ENCODE measurements at places on chromosomes 3 and 15.

GRCh38 chr3:39467394-39468107, at the start of gene MOBP:
MOBP (plus strand) TSS chr3:39467680; CDS start chr3:39502070, 34,390 bp downstream.
- DNase-seq, result no peak

DNA sequence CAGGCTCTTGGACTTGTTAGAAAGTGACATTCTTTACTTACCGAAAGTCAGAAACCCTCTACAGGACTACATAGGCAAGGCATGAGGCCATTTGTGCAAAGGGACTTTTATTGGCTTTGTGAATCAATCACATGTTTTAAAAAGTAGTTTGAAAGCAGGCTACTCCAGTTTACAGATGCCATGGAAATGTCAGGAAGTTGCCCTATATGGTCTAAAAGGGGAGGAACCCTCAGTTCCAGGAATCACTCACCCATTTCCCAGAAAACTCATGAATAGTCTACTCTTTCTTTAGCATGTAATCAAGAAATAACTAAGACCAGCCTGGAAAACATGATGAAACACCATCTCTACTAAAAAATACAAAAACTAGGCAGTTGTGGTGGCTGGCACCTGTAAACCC, 51.0 kb upstream of the MKRN3 start:
- no peak for DNase-seq

- no peak for DNase-seq
Measured at GRCh38 chr15:68821841-68822381, 1.2 kb upstream of the ANP32A start.

DNA sequence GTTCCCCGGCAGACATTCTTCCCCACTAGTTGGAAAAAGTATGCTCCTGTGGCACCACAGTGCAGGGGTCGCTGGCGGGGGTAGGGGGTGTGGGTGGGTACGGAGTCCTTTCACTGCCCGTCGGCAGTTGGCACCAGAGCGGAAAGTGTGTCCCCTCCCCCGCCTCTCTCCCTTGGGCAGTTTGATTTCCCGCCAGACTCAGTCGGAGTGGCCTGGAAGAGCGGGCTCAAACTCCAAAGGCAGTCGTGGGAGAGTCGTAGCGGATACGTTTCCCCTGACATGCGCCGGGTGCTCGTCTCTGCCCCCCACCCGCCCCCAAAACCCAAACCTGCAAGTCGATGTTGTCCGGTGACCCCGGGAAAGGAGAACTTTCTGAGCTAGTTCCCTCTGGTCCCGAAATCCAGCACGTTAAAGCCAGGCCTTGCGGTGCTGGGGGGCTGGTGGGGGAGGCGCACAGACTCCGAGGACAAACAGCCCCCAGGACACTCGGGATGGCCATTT, 4.4 kb upstream of the FOXB1 start:
- no peak for DNase-seq

GRCh38 chr3:195909644-195910498, 1.5 kb upstream of the TNK2 start:
- peak; percentile 84 for DNase-seq

DNA sequence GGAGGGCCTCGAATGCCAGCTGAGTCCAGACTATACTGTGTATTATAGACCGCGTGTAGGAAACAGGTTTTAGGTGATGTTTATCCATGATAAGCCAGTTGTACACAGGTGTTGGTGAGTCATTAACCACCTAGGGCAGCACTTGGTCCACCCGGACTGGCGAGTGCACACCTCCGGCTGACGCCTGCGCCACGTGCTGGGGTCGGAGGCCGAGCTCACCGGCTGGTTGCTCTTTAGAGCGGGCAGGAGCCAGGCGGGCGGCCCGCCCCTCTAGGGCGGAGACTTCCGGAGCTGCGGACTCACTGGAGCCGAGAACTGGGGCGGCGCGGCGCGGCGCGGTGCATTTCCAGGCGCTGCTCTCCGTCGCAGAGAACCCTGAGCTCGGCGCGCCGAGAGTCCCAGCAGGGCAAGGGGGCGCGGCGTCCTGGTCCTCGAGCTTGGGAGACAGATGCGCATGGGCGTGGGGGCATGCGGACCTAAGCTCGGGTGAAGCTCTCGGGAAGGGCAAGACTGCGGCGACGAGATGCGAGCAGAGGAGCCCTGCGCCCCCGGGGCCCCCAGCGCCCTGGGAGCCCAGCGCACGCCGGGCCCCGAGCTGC, at the start of gene ESYT3:
ESYT3 (plus strand) TSS at position 341 of the 599 bp plus-strand sequence; CDS start at position 524, 183 bp downstream.
- peak; percentile 62 for DNase-seq

DNA sequence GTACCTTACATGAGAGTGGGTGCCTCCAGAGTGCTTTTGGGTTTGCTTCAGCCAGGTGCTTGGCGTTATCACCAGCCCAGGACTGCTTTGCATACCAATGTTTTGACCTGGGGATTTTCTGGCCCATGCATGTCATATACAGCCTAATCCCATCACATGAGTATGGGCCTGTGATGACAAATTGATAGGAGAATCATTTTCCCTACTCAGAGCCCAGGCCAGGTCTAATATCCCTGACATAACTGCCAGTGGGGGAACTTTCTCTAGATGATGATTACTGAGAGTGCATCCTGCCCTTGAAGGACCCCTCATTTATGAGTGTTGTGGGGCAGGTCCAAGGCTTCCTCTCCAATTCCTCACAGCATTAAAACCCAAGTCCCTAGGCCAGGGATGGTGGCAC, 197.5 kb upstream of the LYSMD4 start:
- DNase-seq, result no peak

- no peak for DNase-seq
Measured at GRCh38 chr15:94293411-94294402, 62.3 kb downstream of the MCTP2 start.

DNA sequence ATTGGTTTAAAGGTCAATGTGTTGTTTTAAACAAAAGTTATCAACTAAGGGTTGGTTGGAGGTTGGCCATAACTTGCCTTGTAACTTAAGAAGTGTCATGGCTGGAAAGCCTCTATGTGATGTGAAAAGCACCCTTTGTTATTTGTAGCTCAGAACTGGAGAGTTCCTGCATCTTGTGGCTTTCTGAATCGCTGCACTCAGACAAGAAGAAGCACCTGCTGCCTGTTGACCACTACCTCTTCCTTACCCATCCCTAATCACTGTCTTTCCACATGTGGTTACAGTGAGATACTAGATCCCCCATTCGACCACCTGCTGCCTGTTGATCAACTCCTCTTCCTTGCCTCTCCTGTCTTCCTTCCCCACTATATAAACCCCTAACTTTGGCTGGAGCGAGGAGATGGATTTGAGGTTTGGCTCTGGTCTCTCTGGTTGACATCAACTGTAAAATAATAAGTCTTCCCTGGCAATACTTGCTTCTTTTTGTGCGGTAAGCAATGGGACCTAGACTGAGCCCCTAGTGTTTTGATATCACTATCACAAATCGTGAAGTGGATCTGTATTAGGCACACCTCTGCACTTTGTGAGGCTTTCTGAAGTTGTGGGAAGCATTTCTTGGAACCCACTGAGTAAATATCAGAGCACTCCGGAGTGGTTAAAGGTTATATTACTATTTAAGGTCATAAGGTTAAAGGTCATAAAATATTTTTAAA, 13.8 kb downstream of the RPL39L start:
- DNase-seq, result no peak

DNA sequence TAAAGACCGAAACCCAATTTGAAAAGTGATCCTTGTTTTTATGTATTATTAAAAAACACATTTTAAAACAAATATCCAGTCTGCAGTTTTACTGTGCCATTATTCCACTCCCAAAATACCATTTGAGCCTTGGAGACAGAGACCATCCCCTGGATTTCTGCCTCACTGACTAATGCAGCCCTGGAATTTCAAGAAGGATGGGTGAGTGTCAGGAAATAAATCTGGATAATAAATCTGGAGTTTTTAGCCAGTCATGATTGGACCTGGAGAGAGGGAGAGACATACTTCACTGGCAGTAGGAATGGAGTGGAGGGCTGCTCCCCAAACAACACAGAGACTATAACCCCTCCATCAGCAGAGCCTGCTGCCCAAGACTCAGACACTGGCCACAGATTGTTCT, 123.3 kb downstream of the MYLK start:
- no peak for DNase-seq

GRCh38 chr15:51798281-51798680, 31.2 kb upstream of the TMOD3 start:
- DNase-seq, result no peak

GRCh38 chr3:136334209-136334608, 84.1 kb downstream of the PCCB start:
- DNase-seq, result no peak

DNA sequence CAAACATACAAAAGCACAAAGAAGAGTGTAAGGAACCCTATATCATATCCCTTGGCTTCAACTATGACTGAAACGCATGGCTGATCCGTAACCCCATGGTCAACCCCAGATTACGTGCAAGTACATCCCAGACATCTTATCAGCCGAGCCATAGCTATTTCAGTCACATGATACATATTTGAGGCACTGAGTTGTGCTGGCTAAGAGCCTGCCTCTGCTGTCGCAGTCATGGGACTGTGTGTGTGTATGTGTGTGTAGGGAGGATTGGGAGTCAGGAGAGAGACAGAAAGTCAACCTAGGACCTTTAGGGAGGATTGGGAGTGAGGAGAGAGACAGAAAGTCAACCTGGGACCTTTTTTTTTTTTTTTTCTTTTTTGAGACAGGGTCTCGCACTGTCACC, 8.4 kb downstream of the ST6GAL1 start:
- no peak for DNase-seq

DNA sequence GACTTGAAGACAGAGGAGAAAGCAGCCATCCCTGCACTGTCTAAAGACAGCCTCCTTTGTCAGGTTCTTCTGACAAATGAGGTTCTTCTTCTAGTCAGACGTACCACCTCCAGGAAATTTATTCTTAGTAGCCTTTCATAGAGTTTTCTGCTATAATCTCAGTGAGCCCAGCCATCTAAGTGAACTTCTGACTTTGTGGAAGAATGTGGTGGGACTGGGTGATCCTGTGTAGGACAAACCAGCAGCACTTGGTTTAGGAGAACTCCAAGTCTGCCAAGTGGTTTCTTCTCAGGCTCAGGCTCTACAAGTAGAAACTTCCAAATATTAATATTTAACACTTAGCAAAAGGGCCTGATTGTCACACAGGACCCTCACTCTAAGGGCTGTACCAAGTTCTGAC, 52.1 kb downstream of the TIPARP start:
- no peak for DNase-seq

DNA sequence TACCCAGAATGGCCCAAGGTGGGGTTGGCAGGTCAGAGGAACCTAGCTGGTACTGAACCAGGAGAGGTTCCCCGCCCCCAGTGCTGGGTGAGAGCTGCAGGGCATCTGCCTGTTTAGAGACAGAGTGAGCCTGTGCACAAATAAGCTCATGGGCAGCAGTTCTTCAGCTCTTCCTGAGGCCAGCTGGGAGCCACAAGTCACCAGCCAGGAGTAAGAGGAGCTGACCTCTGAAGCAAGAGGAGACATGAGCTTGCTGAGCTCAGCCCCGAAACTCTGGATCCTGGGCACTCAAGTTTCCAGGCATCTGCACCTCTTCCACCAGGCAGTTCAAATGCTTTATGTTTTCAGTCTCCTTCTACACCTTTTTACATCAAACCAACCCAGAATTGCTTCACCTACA, 2.1 kb downstream of the RTP2 start:
- no peak for DNase-seq

GRCh38 chr3:161558236-161558635, 61.6 kb downstream of the OTOL1 start:
- DNase-seq, result no peak

- no peak for DNase-seq
Measured at GRCh38 chr15:70284438-70285214, 186.9 kb upstream of the TLE3 start.

GRCh38 chr3:56314842-56315241, 153.4 kb downstream of the ERC2 start:
- no peak for DNase-seq

DNA sequence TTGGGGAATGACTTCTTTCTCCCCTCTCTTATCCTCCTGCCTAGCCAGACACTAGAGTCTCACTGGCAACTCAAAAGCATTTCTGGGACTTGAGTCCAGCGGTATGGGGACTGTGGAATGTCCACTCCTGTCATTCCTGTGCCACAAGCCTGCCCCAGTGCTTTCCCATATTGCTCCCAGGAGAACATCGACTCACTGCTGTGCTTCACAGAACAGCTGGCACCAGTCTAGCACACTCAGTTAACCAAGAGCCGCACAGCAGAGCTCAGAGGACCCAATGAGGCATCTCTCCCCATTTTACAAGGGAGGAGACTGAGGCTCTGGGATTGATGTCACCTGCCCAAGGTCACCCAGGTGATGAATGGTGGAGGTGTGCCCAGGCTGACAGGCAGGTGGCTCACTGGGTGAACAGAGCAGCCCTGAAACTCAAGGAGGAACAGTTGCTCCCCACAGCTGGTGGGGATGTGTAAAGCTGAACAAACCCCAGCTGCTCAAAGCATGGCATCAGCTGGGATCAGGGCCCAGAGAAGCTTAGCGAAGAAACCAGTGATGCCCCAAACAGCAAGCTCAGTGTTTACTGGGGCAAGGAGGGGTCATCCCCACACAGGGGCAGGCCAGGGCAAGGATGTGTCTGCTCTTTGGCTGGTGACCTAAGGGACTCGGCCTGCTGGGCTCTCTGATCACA, 35.4 kb upstream of the DUSP7 start:
- DNase-seq, result peak; percentile 69

DNA sequence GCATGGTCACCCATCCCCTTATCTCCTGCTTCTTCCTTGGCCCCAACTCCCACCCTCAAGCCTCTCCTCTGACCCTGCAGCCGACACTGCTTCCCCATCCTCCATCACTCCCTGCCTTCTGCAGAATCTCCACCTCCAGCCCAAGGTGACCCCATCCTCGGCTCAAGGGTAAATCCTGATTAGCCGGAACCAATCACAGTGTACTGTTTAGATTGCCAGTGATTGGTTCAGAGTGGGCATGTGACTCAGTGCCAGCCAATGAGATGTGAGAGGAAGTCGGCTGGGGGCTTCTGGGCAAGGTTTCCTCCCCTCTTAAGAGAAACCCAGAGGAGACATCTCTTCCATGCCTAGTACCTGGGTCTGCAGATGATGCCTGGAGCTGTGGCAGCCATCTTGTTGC, 10.3 kb downstream of the CACNA2D2 start:
- no peak for DNase-seq

- no peak for DNase-seq
Measured at GRCh38 chr3:156843071-156843808, 17.1 kb downstream of the LEKR1 start.

- no peak for DNase-seq
Measured at GRCh38 chr3:74314696-74315095, 299.8 kb downstream of the CNTN3 start.

Measured in dorsolateral prefrontal cortex (tissue), 122 donors.